Activated naive CD4-positive, alpha-beta T cell treated with anti-CD3 and anti-CD28 coated beads, Interleukin-2, amount 50 U/mL, for 16 hours (primary cell): ENCODE measurements at places on chromosomes 3 and 15.

- DNase-seq = no peak
Measured at GRCh38 chr3:186162221-186162620, 53.3 kb upstream of the ETV5 start.

- no peak for DNase-seq
Measured at GRCh38 chr3:156867920-156868319, 41.8 kb downstream of the LEKR1 start.

GRCh38 chr3:194871143-194871863 is 185.6 kb downstream of the FAM43A start:
- no peak for DNase-seq

- DNase-seq = no peak
Measured at GRCh38 chr15:48602358-48603122, 43.0 kb downstream of the FBN1 start.

DNA sequence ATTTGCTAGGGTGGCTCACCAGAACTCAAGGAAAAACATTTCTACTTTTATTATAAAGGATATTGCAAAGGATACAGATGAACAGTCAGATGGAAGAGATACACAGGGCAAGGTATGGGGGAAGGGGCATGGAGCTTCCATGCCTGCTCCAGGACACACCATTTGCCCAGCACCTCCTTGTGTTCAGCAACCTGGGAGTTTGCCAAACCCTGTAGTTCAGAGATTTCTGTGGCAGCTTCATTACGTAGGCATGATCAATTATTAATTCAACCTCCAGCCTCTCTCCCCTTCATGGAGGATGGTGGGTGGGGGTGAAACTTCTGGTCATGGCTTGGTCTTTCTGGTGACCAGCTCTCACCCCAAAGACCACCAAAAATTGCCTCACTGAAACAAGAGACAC is 353.9 kb upstream of the THBS1 start:
- no peak for DNase-seq

DNA sequence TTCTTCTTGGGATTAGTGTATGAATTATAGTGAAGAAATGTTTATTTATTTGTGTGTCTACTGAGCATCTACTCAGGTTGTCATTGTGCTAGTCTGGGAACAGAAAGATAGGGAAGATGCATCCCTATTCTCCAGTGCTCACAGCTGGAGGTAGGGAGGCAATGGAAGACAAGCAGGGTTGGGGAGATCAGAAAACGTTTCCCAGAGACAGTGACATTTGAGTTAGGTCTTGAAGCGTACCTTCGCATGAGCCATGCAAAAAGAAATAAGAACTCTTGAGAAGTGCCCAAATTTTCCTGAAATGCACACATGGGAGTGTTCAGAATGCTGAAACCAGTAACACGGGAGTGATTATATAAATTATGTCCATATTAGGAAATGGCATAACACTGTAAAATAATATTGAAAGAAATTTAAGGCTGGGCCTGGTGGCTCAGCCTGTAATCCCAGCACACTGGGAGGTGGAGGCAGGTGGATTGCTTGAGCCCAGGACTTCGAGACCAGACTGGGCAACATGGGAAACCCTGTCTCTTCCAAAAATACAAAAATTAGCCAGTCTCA is 5.3 kb upstream of the CEMIP start:
- DNase-seq = no peak
